Stimulated activated CD4-positive, alpha-beta T cell treated with anti-CD3 and anti-CD28 coated beads, Interleukin-1b, Interleukin-23, amount 100 ng/mL, for 48 hours (primary cell): ENCODE measurements at places on chromosomes 4 and X.

- no peak for DNase-seq
Measured at GRCh38 chr4:101366331-101366730, 19.0 kb upstream of the PPP3CA start.

- DNase-seq = no peak
Measured at GRCh38 chr4:176438401-176438800, 118.6 kb downstream of the SPCS3 start.

GRCh38 chr4:2283199-2283711 lies 21.3 kb upstream of the MXD4 start:
- DNase-seq = no peak

GRCh38 chr4:156176896-156177295 lies 223.2 kb upstream of the CTSO start:
- DNase-seq = no peak

- no peak for DNase-seq
Measured at GRCh38 chr4:6955261-6955911, 45.8 kb downstream of the TBC1D14 start.

GRCh38 chr4:174402470-174403176 lies 118.9 kb downstream of the CEP44 start:
- DNase-seq = no peak

GRCh38 chrX:3461397-3462165 lies 115.1 kb upstream of the MXRA5 start:
- no peak for DNase-seq

GRCh38 chr4:53816561-53816960 lies 225.3 kb upstream of the LNX1 start:
- DNase-seq = no peak

- no peak for DNase-seq
Measured at GRCh38 chrX:14729058-14729457, 143.8 kb downstream of the FANCB start.

GRCh38 chr4:107467461-107467860 lies 252.6 kb downstream of the PAPSS1 start:
- DNase-seq = no peak

DNA sequence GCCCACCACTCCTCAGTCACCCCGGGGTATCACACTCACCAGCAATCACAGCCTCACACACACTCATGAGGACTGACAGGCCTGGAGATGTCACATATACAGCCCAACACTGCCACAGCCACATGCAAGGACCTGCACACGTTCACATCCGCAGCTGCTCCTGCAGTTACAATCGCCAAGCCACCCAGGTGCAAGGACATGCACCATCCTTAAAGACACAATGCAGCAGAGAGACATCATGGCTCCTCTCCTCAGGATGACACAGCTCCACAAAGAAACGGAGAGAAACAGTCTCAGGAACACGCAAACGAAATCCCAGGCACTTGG lies 1.1 kb downstream of the PCSK1N start:
- DNase-seq = no peak

DNA sequence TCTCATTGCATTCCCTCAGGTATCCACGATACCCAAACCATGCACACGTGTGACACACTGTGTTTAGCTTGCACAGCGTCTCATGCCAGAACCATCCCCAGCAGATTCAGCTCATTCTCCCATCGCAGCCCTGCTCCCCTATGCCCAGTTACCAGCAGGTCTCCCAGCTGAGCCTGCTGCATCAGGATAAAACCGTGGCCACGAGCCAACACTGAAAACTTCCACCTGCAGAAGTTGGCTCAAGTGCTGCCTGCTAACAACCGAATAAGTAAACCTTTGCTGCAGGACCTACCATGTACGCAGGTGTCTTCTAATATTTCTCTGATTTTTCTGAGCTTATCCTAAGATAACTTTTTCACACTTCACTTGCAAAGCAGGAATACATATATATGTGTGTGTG lies 120.4 kb upstream of the STS start:
- DNase-seq = no peak

- DNase-seq = no peak
Measured at GRCh38 chrX:7242613-7243012, 94.7 kb upstream of the PUDP start.

- no peak for DNase-seq
Measured at GRCh38 chr4:31370866-31371465, 650.8 kb downstream of the PCDH7 start.

DNA sequence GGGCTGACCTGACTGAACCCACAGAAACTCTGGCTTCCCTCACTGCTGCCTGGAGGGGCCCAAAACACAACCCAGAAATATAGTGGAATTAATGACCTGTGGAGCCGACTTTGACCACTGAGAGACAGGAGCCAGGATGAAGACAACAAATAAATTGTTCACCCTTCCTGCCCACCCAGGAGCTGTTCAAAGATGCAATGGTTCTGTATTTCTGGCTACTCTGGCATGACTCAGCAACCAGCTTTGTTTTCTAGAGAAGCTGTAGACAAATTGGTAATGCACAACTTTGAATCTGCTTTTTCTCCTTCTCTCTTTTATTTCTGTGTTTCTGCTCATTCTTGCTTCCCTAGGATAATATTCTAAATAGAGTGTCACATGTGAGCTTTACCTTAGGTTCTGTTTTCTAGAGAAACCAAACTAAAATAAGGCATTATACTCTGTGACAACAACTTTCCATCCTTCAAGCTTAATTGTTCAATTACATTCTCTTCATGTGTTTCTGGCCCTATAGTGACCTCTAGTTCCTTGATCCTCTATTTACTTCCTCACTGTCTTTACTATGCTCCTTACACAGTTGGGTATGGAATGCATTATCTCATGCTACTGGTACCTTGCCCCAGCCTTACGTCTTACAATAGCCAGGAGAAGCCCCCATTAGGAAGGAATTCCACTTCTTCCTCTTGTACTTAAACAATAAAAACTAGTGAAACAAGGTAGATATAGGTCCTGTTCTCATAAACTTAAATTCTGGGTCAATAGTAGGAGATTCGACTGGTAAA lies 6.5 kb upstream of the PRKG2 start:
- no peak for DNase-seq

DNA sequence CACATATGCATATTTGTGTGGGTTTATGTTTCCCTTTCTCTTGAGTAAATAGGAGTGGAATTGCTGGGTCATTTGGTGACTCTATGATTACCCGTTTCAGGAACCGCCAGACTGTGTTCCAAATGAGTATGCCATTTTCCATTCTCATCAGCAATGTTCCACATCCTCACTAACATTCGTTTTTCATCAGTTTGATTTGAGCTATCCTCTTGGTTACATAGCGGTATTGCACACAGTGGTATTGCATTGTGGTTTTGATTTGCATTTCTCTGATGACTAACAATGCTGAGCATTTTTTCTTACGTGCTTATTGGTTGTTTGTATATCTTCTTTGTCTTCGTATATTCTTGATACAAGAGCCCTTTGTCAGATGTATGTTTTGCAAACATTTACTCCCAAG lies 218.0 kb upstream of the AMOT start:
- DNase-seq = no peak

- DNase-seq = no peak
Measured at GRCh38 chrX:146707781-146708180, 101.8 kb upstream of the CXorf51B start.

- no peak for DNase-seq
Measured at GRCh38 chr4:79495447-79495846, 87.4 kb upstream of the GK2 start.

DNA sequence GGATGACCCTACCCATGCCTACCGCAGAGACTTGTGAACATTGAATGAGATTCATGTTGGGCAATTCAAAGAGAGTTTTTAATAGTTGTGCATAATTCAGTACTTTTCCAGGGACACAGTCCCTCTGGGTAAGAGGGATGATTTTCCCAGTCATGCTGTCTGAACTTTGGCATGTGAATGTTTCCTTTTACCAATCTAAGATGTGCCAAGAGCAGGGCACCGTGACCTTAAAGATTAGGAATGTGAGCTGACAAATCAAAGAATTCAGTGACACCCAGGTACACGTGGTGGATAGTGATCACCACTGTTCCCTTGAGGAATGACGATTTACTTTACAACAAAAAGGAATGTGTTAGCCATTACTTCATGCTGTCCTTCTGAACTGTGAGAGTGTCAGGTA lies 515.6 kb downstream of the PPARGC1A start:
- no peak for DNase-seq

DNA sequence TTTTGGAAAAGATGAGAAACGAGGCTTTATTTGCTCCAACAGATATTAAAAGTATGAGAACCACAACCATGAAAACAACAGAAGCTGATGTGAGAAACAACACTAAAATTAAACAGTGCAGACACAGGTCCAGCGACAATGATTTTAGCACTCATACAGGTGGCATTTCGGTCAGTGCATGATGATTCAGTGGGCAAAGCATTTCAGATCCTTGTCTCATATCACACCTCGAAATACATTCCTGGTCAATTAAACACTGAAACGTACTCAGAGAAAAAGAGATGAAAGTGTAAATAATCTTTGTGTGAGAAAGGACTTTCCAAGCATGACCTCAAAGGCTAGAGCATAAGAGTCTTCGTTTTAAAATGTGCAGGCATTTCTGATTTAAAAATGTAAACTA lies 85.2 kb downstream of the ACOX3 start:
- no peak for DNase-seq

- no peak for DNase-seq
Measured at GRCh38 chr4:184766446-184766845, 32.5 kb upstream of the CENPU start.

- DNase-seq = no peak
Measured at GRCh38 chrX:49844611-49845010, 15.5 kb downstream of the PAGE4 start.

- peak; percentile 30 for DNase-seq
Measured at GRCh38 chr4:47531241-47531953, 46.3 kb downstream of the ATP10D start.

DNA sequence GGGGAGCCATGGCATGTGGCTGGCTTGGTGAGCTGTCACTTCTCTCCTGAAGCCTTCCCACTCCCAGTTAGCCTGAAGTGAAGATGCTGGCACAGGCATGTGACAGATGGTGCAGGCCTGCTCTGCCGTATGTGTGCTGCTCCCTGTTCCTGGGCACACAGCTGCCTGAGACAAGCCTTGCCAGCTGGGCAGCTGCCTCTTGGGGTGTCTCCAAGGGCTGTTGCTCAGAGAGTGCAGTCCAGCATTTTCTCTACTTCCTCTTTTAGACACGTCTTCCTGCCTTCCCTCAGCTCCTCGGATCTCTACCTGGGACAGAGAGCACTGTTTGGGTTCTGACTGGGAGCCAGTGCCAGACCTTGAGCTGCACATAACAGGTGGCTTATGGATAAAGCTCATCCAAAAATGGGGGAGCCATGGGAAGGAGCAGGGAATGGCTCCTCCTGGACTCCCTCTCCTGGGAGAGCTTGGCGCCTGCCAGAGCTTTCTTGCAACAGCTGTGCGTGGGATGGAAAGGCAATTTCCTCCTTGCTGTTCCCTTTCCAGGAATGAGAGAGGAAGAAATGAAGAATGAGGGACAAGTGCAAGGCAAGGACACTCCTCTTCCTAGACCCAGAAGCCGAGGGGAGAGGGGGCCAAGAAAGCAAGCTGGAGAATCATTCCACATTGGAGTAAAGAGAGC lies 132.9 kb downstream of the MSL3 start:
- no peak for DNase-seq

GRCh38 chr4:173758132-173758531 lies 228.1 kb upstream of the HAND2 start:
- no peak for DNase-seq

DNA sequence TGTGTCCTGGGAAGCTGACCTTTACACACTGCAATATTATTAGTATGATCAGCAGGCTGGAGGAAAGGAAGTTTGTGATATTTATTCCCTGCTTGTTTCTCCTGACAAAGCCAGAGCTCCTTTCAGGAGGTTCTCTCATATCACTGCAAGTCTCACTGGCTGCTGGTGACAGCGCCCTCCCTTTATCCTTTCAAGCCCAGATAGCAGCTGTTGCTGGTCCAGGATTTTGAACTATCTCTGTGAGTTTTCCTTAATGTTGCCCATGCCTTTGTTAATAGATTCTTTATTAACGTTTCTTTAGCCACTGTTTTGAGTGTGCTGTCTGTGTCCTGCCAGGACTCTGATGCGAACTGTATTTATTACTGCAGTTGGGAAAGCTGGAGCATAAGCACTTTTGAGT lies 518.7 kb downstream of the C4orf33 start:
- no peak for DNase-seq

GRCh38 chr4:56475917-56476316 lies 8.5 kb downstream of the SRP72 start:
- DNase-seq = no peak

GRCh38 chr4:102172341-102172740 lies 172.9 kb downstream of the SLC39A8 start:
- DNase-seq = no peak

- DNase-seq = no peak
Measured at GRCh38 chrX:56318076-56318475, 85.9 kb downstream of the KLF8 start.

GRCh38 chr4:145885666-145886065 lies 53.0 kb downstream of the ZNF827 start:
- DNase-seq = no peak

GRCh38 chr4:108118505-108118904 lies 50.2 kb downstream of the LEF1 start:
- DNase-seq = no peak

DNA sequence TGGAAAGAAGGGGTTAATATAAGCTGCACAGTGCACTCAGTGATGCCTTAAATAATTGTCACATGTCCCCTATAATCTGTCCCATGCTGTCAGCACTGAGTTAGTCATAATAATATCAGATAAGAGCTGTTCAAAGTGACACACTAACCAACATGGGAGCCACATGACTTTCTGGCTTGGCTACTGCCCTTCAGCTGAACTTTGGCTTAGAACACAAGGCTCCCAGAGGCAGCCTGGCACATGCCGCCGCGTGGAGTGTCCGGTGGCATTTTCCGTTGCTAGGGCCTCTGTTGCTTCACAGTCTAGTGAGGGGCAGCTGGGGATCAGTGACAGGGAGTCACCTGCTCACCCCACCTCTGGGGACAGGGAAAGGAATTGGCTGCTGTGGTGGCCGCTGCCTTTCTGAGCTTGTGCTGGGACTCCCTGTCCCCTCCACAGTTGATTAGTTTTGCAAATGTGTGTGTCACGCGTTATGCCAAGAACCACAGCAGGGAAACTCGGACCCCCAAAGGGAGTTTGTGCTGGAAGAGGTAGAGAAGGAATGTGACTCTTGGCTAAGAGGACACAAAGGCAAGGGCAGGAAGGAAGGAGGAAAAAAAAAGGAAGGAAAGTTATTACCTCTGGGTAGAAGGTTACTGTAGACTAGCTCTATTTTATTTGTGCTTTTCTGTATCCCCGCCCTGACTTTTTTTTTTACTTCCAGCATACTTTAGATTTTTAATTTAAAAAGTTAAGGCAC lies 41.1 kb upstream of the PPARGC1A start:
- no peak for DNase-seq

GRCh38 chrX:149831473-149831872 lies 49.5 kb upstream of the MAGEA8 start:
- DNase-seq = no peak

GRCh38 chr4:7048642-7049041 lies 5.5 kb downstream of the TADA2B start:
- DNase-seq = no peak

- peak; percentile 9 for DNase-seq
Measured at GRCh38 chr4:116599859-116600258, 485.5 kb downstream of the TRAM1L1 start.
